ENCODE measurements at places on chromosomes 1 and 21.

DNA sequence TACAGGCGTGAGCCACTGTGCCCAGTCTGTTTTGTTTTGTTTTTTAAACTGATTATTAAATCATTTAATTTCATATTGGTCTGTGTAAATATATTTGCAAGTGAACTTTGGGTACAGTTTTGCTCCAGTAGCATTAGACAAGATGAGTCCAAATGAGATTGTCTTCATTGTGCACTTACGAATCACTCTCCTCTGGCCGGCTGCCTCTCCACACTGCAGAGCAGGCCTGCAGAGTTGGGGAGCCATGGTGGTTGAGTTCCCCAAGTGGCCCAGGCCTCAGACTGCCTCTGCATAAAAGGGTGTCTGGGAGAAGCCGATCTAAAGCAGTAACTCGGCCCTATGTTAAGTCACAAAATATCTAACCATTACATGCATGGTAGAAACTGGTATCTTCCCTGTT lies 74.8 kb downstream of the ATP5PO start:
- DNase-seq = no peak

DNA sequence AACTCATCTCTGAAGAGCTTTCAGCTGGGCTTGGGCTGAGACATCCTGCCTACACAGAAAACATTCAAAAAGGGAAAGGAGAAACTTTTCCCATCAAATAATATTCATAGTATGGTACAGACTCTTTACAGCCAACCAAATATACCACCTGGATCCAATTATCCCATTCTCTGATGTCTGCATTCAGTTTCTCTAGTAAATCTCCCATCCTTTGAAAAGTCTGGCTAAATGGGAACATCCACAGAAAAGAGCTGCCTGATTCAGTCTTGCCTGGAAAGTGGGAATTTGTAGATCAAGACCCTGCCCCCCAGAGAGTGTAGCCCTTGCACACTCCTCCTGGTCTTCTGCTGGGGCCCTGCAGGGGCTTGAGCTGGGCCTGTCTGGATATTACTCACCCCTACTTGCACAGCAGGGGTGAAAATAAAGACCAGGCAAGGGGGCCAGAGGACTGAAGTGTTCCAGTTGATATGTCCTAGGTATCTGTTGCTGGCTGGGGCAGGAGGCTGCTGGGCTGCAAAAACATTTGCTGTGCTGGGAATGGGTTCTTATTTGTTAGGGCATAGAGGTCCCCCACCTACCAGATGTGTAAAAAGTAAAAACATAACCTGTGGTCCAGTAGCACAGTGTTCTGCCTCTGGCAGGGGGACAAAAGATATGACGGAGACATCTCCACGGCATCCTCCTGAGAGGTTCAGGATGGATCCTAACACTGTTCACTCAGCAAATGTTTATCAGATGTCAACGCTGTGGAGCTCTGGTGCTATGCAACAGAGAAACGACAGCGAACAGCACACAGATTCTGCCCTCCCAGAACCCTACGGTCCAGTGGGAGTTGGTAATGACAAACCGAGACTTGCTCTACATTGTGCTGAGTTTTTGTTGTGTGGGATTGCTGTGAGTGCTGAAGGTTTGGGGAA lies 140.3 kb downstream of the PLXNA2 start:
- DNase-seq = no peak

- no peak for DNase-seq
Observed at GRCh38 chr1:36588972-36589371, 106.3 kb upstream of the CSF3R start.

DNA sequence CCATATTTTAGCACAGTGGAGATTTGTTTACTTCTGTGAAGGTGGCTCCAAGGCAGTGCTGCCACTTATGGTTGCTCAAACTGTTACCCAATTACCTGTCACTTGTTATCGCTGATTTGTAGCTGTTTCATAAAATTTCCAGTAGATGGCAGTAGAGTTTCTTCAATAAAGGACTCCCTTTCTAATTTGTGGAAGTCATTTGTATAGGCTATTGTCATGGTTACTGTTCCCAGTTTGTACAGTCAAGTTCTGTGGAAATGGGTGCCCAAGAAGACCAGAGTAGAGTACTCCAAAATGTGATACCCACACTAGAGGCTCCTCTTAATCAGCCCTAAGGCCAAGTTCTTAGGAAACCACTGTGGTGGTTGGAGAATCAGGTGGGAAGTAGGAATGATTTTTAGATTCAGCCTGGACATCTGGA lies 186.1 kb downstream of the CLEC20A start:
- DNase-seq = no peak

DNA sequence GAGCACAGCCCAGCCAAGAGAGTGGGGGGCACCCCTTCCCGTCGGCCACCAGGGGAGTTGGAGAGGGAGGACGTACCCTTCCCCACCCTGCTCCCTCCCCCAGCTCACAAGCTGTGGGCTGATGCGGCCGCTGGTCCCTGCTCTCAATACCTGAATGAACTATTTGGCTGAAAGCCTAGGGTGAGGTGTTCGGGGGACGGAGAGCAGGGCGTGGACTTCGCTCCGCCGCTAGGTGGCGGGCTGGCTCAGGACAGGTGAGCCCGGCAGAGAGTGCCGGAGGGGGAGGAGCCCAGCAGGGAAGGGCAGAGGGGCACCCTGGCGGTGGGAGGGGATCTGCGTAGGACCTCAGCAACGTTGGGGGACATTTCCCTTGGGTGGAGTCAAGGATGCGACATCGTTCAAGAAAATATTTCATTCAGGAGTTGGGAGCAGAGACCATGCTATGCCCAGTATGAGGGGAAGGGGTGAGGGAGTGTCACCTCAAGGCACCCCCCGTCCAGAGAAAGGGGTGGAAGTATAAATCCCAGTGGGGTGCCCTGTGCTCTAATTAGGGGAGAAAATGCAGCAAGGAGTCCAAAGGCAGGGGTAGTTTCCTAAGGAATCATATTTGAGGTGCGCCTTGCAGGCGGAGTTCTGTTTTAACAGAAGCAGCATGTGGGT lies 12.0 kb upstream of the RHBG start:
- peak; percentile 19 for DNase-seq

GRCh38 chr1:69914976-69915765 lies 290.2 kb downstream of the LRRC40 start:
- DNase-seq = no peak

DNA sequence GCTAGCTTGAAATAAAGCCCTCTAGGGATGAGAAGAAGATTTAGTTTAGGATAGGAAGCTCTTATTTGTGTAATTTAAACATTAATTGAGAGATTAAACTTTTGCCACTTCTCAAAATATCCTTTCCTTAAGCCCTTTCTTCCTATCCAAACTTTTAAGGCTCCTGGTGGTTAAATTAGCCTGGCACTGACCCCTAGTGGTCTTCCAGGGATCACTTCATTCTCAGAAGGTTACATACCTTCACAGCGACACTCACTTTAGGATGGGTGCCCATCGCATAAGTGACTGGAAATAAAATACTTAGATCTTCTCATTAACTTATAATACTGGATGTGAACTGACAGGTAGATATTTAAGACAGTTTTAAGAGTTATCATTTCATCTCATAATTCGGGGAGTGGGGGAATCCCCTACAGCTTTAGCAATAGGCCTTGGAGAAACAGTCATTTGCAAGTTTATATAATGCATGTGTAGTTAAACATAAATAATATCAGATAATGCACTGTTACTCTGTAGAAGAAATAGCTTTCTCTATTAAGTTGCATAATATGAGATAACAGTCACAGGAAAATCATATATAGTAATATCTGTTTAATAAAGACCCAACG lies 7.4 kb downstream of the LHX9 start:
- DNase-seq = no peak

- DNase-seq = no peak
Observed at GRCh38 chr1:84165601-84166000, 21.5 kb downstream of the PRKACB start.

DNA sequence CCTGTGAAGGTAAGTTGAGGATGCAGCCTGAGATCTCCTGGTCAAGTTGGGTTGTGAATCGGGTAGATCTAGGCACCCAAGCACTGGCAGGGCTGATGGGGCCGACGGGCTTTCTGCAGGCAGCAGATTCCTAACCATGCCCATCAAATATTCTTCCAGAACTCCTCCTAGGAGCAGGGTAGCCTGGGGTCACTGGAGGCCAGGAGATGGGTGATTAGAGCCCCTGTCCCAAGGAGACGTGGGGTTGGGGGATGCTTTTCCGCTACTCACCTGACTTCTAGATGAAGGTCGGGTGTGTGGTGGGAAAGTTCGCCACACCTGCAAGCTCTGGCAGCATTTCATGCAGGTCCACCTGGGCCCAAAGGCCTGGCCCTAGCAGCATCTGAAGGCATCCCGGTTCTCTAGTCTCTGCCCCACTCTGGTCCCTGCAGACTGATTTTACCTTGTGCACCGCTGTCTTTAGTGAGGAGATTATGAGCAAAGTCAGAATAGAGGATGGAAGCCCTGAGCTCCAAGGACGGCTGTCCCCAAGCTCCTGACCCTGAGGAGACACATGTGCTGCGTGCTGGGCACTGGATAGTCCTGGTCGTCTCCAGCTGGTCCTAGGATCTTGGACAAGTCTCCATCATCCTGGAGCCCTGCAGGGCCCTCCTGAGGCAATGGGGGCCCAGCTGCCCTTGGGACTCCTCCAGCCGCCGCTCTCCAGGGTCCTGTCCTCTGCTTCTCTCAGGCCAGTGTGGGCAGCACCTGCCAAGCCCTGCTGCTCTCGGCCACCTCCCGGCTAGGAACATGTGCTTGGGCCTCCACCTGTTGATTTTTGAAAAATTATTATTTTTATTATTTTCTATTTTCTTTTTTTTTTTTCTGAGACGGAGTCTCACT lies 21.8 kb upstream of the C2CD2 start:
- DNase-seq = no peak

- no peak for DNase-seq
Observed at GRCh38 chr1:43466403-43466802, 12.7 kb upstream of the HYI start.

- DNase-seq = peak; percentile 33
Observed at GRCh38 chr1:51518033-51518585, 957 bp downstream of the EPS15 start.

DNA sequence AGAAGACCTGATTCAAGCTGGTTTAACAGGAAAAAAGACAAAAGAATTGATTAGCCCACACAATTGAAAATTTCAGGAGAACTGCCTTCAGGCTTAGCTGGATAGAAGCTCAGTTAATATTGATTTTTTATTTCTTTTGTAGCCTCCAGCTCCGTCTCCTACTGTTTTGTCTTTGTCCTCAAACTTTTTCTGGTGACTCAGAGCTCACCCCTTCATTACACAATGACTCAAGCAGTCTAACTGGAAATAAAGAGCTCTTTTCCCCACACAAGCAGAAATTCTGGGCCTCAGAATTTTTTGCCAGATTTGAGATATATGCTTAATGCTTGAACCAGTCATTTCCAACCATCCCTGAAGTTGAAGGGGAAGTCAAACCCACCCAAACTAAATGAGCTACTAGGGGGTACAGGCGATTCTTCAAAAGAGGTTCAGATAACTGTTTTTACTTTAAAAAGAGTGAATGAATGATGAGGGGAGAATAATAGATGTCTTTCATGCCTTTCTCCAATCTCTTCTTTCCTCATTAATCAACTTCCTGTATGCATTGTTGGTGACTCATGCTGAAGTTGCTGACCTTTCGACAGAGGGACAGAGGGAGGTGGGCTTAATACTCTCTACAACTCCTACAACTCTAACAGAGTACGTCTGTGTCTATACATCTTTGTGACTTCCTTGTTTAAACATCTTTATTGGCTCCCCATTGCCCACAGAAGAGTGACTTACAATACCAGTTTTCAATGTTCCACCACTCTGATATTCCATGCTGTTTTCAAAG lies 6.2 kb upstream of the ACP6 start:
- DNase-seq = no peak

DNA sequence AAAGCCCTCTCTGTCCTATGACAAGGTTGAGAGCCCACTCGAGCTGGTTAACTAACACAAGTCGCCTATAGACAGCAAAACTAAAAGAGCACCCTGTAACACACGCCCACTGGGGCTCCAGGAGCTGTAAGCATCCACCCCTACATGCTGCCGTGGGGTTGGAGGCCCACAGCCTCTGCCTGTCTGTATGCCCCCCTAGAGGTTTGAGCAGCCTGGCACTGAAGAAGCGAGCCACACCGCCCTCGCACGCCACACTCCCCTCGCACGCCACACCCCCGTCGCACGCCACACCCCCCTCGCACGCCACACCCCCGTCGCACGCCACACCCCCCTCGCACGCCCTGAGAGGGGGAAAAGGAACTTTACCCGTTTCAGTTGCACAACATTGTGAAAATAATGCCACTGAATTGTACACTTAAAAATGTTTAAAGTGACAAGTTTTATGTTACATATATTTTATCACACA lies 13.2 kb upstream of the HMGCL start:
- peak; percentile 71 for DNase-seq

- no peak for DNase-seq
Observed at GRCh38 chr1:115126516-115126915, 37.2 kb upstream of the TSPAN2 start.

DNA sequence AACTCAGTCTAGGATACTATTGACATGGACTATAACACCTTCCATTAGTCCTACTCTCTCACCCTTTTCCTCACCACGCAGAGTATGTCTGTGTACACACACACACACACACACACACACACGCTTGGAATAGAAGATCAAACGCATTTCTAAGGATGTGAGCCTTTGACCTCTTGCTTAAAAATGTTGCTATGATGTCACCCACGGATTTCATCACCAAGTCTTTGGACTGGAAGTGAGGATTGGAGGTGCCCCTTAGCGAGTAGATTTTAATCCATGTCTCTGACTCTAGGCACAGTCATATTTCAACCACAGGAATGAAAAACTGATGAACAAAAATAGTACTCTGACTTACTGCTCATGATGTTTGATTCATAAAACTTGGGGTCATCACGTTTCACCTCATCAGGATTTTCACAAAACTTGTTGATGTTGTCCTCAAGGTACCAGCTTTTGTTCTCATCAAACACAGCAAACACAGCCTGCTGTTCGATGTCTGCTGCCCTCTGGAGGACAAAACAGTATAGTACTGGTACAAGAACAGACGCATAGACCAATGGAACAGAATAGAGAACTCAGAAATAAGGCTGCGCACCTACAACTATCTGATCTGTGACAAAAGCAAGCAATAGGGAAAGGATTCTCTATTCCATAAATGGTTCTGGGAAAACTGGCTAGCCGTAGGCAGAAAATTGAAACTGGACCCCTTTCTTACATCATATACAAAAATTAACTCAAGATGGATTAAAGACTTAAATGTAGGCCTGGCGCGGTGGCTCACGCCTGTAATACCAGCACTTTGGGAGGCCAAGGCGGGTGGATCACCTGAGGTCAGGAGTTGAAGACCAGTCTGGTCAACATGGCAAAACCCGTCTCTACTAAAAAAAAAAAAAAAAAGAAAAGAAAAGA lies 39.9 kb downstream of the F5 start:
- peak; percentile 5 for DNase-seq

DNA sequence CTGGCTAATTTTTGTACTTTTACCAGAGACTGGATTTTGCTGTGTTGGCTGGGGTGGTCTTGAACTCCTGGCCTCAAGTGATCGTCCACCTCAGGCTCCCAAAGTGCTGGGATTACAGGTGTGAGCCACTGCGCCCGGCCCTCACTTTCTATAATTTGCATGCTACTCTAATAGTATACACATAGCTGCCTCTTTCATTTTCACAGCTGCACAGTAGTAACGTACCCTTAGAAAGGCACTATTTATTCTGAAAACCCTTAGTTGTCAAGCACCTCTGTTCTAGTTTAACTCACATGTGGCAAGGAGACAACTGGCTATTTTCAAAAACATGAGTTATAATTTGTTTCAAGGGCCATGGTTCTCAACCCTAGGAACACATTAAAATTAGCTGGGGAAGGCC lies 17.2 kb downstream of the TPM3 start:
- no peak for DNase-seq

- no peak for DNase-seq
Observed at GRCh38 chr1:215894617-215895016, 327.5 kb downstream of the KCTD3 start.

GRCh38 chr1:48807554-48808260 lies 31.0 kb upstream of the BEND5 start:
- DNase-seq = no peak
